ENCODE measurements at places on chromosomes 4 and X.

DNA sequence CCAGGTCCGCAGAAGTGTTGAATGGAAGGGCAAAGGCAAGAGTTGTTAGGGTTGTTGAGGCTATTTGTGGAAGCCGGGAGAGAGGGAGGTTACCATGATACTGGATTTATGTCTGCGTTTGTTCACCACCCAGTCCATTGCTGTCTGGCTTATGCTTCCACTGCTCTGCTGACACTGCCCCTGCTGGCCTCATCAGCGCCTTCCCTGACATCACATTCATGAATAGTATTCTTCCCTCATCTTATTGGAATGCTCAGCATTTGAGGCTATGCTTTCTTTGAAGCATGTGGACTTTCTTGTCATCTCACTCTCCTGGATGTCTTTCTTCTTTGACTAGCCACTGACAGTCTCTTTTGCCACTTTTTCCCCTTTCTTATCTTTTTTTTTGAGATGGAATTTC lies 10.3 kb downstream of the GNL3L start:
- no peak for DNase-seq

- DNase-seq = no peak
Measured at GRCh38 chrX:31219174-31219573, 147.3 kb upstream of the FTHL17 start.

DNA sequence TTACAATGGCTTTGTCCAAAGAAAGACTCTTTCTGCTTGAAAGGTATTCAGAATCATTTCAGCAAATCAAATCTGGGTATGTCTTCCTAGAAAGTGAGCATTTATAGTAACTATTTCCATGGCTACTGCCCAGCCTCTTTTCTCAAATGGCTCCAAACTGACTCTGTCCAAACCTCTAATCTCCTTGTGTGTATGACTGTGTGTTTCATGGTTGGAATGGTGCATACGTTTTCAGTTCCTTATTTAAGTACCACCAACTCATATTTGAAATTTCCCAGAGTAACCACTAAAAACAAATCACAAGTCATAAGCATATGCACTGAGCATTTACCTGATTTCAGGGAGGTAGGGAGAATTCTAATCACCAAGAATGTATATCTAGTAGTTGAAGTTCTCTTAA lies 106.0 kb downstream of the TMEM144 start:
- no peak for DNase-seq

GRCh38 chr4:176883108-176883550 lies 90.4 kb upstream of the VEGFC start:
- no peak for DNase-seq

- no peak for DNase-seq
Measured at GRCh38 chr4:8319731-8320385, 50.3 kb downstream of the HTRA3 start.

DNA sequence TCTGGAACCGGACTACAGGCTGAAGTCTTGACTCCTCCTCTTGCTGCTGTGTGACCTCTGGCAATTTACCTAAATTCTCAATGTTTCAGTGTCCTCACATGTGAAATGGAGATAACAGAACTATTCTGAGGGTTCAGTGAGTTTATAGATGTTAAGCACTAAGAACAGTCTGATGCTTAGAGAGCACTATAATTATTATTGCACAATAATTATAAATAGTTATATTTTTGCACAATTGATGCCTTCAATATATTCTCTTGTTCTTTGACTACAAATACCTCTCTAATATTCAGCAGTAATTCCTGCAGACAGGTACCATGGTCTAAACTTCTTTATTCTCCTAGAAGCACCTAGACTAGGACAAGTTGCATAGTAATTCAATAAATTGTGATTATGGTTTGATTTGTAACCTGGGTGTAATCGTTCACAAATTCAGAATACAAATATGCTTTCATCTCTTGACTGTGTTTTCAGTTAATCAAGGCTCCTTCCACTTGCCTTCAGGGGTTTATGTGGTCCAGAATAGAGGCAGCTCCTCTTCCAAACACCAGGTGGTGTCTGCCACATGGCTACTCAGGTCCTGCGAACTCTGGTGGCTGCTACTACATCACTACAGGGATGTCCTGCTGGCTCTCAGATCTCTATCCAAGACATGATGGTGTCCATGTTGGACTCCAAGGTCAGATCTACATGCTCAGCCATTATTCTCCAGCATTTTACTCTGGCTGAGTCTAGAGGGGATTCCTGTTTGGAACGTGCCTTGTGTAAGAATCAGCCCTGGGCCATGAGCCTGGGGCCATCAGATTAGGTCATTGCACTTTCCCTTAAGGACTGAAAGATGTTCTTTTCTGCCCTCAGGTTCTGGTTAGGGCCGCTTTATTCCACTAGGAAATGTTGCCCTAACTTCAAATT lies 103.4 kb downstream of the QRFPR start:
- DNase-seq = peak; percentile 26

- peak; percentile 30 for DNase-seq
Measured at GRCh38 chrX:116009861-116010710, 160.5 kb upstream of the AGTR2 start.

DNA sequence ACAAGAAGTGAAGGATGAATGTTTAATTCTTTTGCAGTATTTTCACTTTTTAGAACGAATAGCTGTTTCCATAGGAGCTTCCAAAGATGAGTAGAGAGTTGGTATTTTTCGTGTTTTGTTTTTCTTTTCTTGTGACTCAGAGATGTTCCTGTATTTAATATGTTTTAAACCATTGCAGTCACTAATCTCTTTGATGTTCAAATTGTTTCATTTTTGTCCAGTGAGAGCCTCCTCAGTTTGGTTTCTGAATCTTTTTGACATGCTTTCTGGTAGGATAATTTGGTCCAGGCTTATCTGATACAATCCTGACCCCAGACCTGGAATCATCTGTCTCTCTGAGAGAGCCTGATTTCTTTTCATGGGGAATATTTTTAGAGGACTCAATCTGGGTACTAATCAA lies 41.6 kb downstream of the BEX3 start:
- no peak for DNase-seq

DNA sequence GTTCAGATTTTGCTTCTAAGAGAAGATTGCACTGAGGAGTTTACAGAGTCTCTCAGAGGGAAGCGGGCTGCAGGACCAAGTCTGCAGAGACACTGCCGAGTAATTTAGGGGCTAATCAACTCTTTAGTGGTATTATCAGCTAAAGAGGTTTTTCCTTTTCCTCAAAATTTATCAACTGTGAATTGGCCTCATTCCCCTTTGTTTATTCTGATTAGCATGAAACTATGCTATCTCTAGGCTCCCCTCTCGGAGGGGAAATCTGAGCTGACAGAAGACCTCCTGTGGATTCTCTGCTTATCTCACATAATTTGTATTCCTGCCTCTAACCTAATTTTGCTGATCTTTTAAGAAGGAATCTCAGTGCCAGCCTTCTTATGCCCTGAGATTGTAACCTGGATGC lies 201.0 kb downstream of the DCTD start:
- DNase-seq = no peak

Data from GM20000 (cell line).